ENCODE measurements at places on chromosomes 4 and X.

- DNase-seq, result no peak
These were observed 8.8 kb upstream of the GEMIN8 start for GRCh38 chrX:14038375-14039085.

- no peak for DNase-seq
These were observed 81.7 kb downstream of the ALPK1 start for GRCh38 chr4:112378858-112379257.

- no peak for DNase-seq
These were observed 45.6 kb upstream of the USP46 start for GRCh38 chr4:52704661-52705060.

- DNase-seq, result no peak
These were observed 241.7 kb upstream of the PSAPL1 start for GRCh38 chr4:7676398-7676922.

- DNase-seq, result no peak
These were observed 107.0 kb upstream of the STIM2 start for GRCh38 chr4:26753617-26754016.
